ENCODE measurements at places on chromosomes 2 and 18.

GRCh38 chr2:77520641-77521547 is 1.3 kb downstream of the LRRTM4 start:
- DNase-seq, result no peak

GRCh38 chr2:37795938-37796337 is 124.5 kb upstream of the CDC42EP3 start:
- no peak for DNase-seq

DNA sequence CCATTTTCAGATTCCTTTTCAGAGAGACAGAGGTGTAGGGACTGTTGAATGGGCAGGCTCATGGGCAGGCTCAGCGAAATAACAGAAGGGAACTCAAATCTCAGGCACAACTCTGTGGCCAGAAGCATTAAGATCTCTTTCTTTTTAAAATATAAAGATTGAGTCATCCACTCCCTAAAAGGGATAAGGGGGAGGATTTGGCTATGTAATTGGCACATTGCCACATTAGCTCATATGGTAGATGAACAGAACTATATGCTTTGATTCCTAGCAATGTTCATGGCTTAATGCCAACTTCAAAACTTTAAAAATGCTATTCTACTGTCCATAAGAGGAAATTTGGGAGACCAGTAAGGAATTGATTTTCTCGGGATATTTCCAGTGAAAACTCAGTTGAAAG is 53.8 kb upstream of the SLC5A7 start:
- no peak for DNase-seq

- no peak for DNase-seq
Observed at GRCh38 chr2:29295845-29296244, 180.6 kb downstream of the CLIP4 start.

GRCh38 chr2:231816327-231817026 is 30.2 kb downstream of the COPS7B start:
- no peak for DNase-seq

DNA sequence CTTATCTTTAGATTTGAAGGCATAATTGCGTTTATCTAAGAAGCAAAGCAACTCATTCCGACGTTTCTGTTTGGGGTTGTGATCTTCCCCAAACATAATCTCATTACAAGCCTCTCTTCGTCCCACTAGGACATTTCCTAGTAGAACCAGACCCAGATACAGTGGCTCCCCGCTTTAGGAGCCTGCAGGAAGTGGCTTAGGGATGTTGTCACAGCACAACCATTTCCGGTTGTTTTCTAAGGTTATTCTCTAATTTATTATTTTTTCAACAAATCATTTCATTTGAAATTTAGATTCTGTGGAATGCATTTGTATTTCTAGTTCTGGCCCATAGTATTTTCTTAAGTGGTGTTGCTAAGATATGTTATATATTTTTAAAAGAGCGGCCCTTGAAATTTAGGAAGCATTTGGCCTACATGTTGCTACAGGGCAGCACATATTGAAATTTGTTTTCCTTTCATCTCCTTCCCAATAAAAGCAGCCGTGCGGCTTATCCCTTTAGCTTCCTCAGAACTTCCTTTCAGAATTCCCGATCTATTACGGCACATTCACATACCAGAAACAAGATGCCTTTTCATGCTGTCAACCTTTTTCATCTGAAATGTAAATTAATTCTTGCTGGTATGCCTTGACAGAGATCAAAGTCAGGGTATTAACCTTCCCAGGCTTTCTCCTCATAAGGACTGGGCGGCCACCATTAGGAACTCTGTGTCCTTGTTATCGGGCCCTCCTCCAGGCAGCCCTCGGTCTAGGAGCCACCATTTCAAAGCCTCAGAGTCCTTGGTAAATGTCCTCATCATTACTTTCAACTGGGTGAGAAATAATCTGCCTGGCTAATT is 210.9 kb upstream of the SP5 start:
- DNase-seq, result no peak

GRCh38 chr18:45006934-45007333 is 326.2 kb downstream of the SETBP1 start:
- DNase-seq, result no peak

- DNase-seq, result no peak
Observed at GRCh38 chr18:46224181-46224775, 120.1 kb downstream of the HAUS1 start.

GRCh38 chr2:8527031-8527430 is 154.8 kb upstream of the ID2 start:
- no peak for DNase-seq

DNA sequence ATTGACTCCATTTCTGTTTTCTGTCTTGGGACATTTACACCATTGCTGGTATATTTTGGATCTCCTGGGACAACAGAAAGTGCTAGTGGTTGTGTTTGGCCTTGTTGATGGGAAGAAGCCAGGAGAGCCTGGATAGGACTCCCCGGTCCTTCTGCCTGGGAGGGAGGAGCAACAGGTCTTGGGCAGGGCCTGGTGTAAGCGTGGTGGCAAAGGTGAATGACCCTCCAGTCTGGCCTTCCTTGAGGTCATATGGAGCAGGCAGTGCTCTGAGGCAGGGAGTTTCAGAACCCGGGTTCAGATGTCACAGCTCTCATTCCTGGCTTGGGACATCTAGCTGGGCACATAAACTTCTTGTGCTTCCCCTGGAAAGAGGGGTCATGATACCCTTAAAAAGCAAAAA is 56.0 kb upstream of the RBM44 start:
- DNase-seq, result no peak

DNA sequence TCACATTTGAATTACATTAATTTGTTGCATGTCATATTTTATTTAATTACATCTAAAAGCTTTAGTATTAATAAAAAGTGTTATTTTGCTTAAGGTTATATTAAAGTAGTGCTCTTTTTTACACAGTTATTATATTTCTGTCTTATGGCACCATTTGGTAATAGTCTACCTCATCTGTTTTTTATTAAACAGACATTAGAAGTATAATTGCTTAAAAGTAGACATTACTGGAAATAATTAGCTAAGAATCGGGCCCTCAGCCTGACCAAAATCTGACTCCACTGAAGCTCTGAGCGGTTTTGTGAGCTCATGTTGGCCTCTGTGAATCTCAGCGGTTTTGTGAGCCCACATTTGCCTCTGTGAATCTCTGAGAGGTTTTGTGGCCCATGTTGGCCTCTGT is 102.5 kb upstream of the SNTG2 start:
- DNase-seq, result no peak

GRCh38 chr2:116687371-116687770 is 1127.1 kb upstream of the DDX18 start:
- no peak for DNase-seq
